Activated CD8-positive, alpha-beta memory T cell treated with anti-CD3 and anti-CD28 coated beads for 48 hours (primary cell): ENCODE measurements at places on chromosomes 5 and 9.

DNA sequence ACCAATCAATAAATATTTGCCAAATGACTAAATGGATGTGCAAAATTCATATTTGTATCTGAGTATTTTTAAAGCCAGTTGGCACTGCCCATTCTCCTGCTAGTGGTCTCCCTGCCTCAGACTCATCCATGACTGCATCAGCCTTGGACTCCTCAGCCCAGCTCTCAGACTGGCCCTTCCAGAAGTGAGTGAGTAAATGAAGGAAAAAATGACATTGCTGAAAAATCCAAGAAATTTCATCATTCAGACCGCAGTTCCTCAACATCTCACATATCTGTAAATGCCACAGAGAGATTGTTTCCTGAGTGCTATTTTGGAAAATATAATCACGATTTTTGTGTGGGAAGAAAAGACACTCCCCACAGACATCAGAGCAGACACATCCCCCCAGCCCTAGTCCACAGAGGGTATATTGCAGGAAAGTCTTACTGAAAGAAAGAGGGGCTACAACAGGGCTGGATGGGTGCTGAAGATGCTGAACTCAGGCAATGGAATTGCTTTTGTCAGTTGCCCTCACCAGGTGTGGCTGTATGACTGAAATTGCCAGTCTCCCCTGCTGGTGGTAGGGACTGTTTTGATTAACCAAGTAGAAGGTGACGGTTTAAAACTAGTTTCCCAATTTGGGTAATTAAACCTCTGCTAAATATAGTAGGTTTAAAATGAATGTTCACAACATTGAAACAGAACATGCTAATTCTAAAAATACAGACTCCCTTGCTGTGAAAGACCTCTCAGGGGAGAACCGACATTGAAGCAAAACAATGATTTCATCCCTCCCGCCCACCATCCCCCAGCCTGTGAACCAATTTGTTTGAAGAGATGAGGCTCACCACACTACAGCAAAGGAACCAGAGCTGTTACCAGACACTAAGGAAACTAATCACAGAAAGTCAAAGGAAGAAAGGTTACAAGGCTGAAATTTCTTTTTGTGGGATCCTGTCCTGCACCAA lies 158.8 kb downstream of the DEPDC1B start:
- DNase-seq = no peak

DNA sequence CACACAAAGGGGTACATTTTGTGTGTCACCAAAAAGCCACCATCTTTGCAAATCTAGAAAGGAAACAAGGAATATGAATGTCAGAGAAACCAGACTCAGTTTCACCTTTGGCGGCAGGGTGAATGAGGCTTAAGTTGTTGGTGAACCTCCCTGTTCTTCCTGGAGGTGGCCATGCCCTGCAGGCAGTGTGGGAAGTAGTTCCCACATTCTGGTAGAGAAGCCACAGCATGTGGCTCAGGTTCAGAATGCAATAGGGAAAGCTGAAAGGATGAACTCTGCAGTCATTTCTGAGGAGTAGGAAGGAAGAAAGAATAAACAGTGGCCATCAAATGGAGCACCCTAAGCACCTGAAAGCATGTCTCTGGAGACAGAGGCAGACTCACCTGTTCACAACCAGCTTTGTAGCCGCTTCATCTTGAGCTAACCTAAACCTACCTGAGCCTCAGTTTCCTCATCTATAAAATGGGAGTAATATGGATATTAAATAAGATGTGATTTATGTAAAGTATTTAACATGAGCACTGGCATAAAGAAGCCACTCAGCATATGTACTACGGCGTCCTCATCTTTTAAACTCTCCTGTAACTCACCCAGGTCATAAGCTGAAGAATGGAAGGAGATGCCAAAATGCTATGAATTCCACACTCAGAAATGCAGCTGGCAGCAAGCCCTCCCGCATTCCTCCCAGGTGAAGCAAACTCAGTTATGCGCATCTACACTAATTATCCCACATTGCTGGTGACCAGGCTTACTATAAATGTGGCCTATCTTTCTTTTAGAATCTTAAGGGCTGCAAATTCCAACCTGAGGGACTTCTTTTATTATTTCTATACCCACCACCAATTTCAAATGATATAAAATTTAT lies 86.0 kb downstream of the ZNF608 start:
- DNase-seq = no peak

DNA sequence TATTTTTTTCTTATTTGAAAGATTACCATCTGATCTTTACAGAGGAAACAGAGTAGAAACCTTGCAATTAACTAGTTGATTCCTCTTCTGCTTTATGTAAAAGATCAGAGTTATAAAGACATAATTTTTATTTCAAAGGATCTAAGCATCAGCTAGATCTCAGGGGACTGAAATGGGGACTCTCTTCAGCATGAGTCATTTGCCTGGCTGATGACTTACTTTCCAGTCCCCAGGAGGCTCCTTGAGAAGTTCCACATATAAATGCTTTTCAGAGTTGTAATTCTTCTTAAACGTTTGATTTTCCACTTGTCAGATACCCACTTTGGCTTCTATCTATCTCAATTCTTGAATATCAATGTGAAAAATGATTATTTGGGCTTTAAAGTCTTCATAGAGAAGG lies 389.4 kb downstream of the RAB3C start:
- DNase-seq = no peak

GRCh38 chr5:112653638-112654205 lies 84.0 kb upstream of the APC start:
- DNase-seq = no peak

DNA sequence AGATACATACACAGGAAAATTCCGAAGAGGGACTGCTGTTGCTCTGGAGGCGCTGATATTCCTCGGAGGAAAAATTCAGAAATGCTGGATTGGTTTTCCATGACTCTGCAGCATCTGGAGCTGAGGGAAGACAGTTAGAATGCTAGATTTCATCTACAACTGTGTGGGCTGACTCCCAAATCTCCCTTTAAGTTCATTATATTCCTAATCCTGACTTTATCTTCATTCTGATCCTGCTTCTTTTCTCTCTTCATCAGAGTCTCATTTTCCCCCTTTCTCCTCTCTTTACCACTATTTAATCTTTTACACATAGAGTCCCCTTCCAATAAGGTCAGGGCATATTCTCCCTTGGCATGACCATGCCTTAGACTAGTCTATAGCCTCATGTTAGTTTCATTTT lies at the start of gene OR1N1:
TSS of gene OR1N1 (minus strand) at position 101 of the 400 bp plus-strand sequence. CDS start at position 101, 0 bp downstream.
- no peak for DNase-seq

- DNase-seq = no peak
These were observed 216.8 kb downstream of the NXNL2 start for GRCh38 chr9:88751781-88752180.

GRCh38 chr5:170420806-170421412 lies 31.7 kb upstream of the KCNMB1 start:
- DNase-seq = peak; percentile 2

DNA sequence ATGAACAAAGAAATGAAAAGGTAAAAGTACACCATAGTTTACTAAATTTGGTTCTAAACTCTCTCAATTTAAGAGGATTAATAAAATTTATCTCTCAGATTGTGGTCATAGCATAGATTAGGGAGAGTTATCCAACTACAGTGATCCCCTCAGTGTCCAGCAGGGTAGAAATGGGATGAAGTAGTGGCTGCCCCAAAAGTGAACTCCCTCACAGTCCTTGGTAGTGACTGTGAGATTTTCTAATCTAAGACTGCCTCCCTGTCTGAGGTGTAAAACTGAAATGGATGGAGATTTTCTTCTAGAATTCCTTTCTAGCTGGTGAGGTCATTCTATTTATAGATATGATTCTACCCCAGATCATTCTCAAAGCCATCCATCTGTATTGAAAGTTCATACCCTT lies 455.5 kb downstream of the ACTL7B start:
- no peak for DNase-seq

DNA sequence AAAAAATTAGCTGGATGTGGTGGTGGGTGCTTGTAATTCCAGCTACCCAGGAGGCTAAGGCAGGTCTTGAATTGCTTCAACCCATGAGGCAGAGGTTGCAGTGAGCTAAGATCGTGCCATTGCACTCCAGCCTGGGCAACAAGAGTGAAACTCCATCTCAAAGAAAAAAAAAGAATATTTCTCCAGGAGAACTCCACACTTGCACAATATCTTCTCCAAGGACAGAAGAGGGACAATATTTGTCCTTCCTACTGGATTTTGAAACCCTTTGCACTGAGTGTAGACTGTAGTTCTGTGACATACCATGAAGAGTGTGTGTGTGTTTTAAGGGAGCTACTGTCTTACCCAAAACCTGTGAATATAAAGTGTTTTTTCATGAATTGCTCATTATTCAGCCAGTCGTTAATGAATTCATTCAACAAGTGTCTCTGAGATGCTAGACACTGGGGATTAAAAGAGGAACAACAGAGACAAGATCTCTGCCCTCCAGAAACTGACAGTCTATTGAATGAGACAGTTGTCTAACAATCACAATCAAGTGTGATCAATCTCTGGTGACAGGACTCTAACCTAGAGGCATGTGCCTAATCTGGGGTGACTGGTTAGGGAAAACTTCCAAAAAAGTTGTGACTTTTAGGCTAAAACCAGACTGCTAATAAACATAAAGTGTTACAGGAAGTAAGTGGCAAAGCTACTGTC lies 9.8 kb upstream of the UBE2D2 start:
- no peak for DNase-seq

DNA sequence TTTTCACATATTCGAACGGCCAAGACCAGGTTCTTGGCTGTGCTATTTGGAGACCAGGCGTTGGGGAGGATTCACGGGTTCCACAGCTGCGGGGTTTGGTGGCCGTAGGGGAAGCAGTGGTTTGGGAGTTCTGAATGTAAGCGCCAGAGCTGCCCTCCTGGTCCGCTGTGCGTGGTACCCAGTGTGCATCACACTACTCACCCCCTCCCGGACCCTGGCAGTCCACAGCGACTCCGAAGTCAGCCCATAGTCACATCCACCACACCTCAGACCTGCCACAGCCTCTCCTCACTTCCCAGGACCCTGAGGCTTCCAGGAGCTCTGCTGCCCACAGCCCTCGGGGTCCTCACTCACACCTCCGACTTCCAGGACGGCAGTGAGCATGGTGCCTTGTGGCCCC lies 26.8 kb downstream of the AMBP start:
- no peak for DNase-seq
